OCI-M1 (cell line): ENCODE measurements at places on chromosomes 1 and 21.

- no peak for DNase-seq
Observed at GRCh38 chr1:74222701-74223100, 12.5 kb upstream of the TNNI3K start.

GRCh38 chr1:181129771-181130606 is 41.5 kb downstream of the IER5 start:
- peak; percentile 91 for DNase-seq

DNA sequence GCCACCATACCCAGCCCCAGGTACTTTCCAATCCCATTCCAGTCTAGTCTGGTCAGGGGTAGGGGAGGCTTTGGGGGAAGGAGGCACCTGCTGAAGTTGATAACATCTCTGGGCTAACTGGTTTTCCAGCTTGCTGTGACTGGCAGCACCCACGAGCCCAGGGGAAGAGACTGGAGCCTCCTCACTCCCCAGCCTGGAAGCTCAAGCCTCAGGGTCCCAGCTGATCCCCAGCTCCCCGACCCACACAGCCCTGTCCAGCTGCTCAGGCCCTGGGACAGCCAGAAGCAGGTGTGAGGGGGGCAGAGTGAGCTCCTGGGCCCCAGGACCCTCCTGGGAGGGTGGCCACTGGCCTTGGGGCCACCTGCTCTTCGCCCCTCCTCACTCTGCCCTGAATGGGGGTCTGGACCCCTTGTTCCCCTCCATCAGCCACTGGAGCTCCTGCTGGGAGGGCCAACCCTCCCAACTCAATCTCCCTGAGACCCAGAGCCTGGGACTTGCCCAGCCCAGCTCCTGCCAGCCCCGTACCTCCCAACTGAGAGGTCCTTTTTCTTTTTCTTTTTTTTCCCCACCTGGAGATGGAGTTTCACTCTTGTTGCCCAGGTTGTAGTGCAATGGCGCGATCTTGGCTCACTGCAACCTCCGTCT is 23.5 kb upstream of the RNU1-4 start:
- DNase-seq: no peak

DNA sequence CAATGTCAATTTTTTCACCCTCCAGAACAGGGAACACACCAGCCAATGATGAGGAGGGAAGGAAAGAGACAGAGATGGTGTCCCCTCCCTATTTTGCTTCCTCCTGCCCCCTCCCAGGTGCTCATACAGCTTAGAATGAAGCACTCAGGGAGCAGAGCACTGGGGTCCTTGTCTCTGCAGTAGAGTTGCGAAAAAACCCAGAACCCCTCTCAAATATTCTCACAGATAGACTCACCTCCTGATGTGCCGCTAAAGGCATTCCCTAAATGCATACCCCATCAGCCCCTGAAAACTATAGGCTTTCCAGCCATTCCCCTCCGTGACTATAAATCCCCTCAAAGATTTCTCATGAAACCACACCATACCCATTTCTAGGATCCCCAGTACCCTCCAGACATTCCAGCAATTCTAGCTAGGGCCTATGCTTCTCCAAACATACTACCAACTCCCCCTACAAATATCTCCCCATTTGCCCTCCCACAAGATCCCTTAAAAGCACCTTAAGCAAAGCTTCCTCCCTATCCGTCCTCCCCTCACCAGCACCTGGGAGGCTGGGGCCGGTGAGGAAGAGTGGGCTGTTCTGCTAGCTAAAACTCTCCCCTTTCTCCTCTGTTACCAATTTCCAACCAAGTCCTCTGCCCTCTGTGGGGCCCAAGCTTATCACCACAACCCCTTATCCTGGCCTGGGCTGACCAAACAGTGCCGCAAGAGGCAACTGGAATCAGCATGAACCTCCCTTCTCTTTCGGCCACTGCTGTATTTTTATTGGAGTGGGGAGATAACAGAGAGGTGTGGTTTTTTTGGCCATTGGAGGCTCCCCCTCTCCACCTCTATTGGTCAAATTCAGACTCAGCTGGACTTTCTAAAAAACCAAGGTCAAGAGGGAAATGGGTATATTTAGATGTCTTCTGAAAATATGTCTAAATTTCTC is 54.7 kb downstream of the RHBG start:
- peak; percentile 79 for DNase-seq

GRCh38 chr21:18152371-18152770 is 92.3 kb upstream of the CHODL start:
- DNase-seq: no peak

DNA sequence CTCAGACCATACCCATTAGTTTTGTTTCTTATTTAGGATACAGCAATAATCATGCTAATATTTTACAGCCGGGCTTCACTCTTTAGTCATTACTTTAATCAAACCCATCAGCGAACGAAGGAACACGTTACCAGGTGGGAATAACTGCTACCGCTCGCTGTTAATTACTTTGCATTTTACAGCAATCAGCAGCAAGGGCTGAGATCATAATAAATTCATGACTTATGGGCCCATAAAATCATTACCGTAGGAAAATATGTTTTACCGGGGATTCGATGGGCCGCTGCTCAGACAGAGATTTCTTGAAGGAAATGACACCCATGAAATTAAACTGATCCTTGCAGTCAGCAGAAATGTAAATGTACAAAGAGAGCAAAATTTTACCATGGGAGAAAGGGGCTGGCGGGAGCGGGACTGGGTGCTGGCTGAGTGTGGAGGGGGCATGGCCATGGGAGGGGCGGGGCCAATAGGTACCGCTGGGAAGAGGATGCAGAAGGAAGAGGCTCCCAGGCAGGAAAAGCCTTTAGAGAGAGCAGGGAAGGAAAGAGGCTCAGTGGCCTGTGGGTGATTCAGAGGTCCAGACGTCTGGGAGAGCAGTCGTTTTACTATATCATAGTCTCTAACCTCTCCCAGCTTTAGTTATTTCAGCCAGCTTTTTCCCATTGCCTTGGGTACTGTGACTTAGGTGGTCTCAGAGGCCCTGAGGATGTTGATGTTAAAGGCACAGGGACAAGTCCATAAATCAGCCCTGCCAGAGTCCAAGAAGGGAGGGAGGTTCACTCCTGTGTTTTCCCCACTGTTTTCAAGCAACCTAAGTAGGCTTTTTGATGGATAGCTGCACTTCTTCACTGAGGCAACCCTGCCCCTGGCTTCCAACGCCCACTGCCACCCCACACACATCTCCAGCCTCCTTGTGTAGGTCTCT is 258.9 kb downstream of the SEC16B start:
- DNase-seq: no peak

- no peak for DNase-seq
Observed at GRCh38 chr1:109946511-109946910, 35.9 kb downstream of the CSF1 start.

DNA sequence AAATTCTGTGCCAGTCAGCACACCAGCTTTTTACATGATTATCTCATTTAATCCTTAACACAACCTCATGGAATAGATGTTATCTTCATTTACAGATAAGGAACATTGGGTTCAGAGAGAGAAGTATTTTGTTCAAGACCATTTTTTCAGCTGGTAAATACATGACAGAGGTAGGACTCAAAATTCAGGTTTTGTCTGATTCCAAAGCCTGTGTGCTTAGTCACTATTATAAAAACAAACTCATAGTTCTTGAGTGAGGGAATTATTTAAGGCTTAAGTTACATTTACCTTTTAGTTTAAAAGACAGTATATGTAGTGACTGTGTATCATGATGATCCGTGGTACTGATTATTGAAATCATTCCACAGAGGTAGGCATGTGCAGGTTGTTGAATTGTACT is 125.2 kb downstream of the MAGI3 start:
- DNase-seq: no peak

- no peak for DNase-seq
Observed at GRCh38 chr1:11518791-11519628, 40.1 kb downstream of the DISP3 start.
